Testis (tissue), 5 donors: ENCODE measurements at places on chromosomes 6 and 20. TPM values are rescaled to one million over a fixed set of nuclear protein-coding genes. Genes with fewer than 3 reads are reported as not detected.
A peak's percentile ranks its signal among the peaks of the same experiment; 100 is the strongest.

JPH2 gene
- total RNA-seq, result 3.2 TPM

MYCT1 gene
- total RNA-seq, result 2.3 TPM

DNA sequence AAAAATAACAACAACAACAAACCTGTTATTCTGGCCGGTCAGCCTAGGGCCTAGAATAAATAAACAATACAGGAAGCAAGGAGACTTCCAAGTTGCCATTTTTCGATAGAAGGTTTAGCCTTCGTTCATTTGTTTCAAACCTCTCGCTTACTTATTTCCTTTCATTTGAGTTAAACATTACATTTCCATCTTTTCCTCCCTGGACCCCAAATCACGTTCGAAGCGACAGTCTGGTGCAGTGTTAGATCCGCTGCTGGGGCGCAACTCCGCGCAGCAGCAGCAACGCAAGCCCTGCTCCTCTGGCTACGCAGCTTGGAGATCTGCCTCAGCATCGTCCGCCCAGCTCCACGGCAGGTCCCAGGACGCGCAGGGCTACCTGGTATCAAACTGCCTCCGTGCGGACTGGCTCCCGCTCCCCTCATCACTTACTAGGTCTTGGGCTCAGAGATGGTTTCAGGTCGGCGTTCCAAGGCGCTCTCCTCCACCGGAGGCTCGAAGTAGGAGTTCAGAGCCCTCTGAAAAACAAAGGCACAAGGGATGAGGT is 530 bp downstream of the TDP2 start:
- peak; percentile 68 for DNase-seq

GRCh38 chr6:39886871-39887270 is 47.4 kb downstream of the MOCS1 start:
- no peak for DNase-seq

DNA sequence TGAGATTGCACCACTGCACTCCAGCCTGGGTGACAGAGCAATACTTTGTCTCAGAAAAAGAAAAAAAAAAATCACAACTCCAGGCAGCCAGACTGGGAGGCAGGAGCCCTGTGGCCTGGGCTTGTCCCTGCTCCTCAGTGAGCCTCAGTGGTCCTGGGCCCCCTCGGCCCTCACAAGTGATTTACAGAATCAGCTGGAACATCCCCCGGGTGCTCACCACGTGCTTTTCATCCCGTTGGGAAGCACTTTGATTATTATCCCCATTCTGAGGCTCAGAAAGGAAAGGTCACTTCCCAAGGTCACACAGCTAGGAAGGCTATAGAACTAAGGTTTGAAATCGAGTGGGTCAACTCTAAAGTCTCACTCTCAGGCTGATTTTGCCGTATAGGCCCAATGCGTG is 43.1 kb upstream of the TLDC2 start:
- DNase-seq, result no peak

- no peak for DNase-seq
Measured at GRCh38 chr6:144075875-144076274, 19.5 kb downstream of the SF3B5 start.

DNA sequence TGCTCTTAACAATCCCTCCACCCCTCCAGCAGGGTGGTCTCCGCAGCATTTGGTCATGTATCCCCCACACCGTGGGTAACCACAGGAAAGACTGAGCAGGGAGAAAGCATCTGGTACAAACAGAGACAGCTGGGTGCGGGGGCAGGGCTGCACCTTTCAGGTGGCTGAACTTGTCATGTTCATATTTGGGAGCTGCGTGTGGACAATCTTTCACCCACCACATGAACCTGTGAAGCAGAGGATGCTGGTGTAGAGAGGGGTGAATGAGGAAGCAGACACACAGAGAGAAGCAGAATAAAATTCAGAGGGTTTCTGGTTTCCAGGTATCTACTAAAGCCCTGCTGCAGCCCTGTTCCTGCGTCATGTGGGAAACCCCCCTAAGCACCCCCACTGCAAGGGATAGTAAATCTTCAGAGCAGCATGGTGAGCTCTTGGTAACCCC is 8.9 kb downstream of the GFOD1 start:
- no peak for DNase-seq
